NCI-H1417 treated with DMSO at 0.1 percent for 48 hours (cell line): ENCODE measurements at places on chromosomes 3 and 15.

DNA sequence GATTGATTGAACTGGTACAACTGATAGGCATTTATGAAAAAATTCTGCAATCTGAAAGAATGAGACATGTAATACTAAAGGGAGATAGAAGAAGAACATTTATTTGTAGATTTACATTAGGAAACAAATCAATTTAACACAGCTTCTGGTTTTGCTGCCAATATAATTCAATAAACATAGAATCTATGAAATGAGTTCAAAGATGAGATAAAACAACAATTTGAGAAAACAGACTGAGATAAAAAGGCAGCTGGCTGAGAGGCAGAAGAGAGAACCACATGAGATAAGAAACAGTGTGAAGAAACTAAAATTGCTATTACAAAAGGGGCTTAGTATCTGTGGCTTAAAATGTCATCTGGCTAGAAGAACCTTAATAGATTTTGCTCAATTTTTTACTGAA lies 176.6 kb downstream of the PYDC2 start:
- no peak for DNase-seq

DNA sequence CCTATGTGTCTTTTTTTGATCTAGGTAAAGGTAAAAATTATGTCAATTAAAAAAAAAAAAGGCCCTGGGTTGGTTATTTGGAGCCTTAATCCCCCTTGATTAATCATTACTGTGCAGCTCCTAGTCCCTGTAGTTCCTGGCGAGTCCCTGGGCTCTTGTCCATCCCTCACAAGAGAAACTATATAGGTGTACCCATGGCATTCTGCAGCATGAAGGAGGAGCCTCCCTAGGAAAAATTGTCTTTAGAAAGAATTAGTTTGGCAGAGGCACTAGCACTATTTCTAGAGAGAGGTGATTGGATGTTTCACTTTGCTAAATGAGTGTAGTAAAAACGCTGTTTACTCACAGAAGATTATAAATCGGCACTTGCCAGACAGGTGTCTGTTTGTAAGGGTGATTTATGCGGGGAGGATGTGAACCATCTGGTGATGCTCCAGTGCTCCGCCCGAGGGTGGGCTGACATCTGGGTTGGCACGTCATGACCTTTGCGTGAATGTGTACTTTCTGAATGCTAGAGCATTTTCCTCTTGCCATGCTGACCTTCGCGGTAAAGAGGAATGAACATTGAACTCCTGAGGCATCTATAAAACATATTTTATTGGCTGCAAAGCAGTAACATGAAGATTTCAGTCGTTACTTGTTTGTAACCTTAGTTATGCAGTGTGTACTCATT lies 12.6 kb downstream of the PLCL2 start:
- DNase-seq: peak; percentile 17

- no peak for DNase-seq
These were observed 20.2 kb upstream of the CDCP1 start for GRCh38 chr3:45166321-45166879.

DNA sequence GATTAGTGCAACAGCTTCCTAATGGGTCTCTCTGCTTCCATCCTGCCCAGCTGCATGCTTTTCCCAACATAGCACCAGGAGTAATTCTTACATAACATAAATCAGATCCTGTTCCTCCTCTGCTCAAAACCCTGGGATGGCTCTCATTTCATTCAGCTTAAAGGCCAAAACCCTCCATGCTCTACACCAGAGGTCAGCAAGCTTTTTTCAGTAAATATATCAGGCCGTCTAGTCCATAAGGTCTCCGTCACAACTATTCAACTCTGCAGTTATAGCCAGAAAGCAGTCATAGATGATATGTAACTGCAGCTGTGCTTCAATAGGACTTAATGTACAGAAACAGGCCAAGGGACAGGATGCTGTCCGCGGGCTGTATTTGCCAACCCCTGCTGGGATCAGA lies 202.8 kb upstream of the UBE2E2 start:
- no peak for DNase-seq

- DNase-seq: no peak
These were observed 403.3 kb upstream of the THBS1 start for GRCh38 chr15:39177561-39177960.

- no peak for DNase-seq
These were observed 26.4 kb downstream of the GNB5 start for GRCh38 chr15:52164631-52165265.

DNA sequence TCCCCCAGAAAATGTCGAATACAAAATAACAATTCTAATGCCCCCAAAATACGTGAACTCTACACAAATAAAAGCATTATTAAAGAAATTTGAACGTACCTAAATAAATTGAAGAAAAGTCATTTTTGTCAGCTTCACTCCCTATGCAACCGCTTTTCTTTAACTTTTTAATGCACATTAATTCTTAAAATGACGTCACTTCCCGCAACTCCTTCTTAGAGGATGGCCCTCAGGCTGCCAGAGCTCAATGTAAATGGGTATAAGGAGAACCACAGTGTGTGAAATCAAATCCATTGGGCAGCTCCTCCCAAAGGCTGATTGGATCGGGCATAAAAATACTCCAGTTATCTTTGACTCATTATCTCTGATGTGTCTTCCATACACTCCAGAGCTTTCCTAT lies 736.9 kb downstream of the GBE1 start:
- no peak for DNase-seq

DNA sequence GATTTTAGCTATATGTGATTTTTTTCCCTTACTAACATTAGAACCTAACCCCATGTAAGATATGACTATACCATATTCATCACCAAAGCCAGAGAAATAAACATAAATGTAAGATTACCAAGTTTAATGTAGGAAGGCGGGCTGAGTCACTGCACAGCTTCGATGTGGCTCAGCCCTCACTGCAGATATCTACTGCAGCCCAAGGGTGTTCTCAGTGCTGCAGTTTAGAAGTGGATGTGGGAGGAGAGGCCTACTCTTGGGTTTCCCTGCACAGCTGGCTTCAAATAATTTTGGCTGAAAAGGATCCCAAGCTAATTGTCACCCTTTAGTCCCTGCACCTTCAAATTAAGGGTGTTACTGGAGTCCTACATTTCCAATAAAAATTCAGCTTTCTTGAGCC lies 9.3 kb downstream of the ARPP19 start:
- no peak for DNase-seq

DNA sequence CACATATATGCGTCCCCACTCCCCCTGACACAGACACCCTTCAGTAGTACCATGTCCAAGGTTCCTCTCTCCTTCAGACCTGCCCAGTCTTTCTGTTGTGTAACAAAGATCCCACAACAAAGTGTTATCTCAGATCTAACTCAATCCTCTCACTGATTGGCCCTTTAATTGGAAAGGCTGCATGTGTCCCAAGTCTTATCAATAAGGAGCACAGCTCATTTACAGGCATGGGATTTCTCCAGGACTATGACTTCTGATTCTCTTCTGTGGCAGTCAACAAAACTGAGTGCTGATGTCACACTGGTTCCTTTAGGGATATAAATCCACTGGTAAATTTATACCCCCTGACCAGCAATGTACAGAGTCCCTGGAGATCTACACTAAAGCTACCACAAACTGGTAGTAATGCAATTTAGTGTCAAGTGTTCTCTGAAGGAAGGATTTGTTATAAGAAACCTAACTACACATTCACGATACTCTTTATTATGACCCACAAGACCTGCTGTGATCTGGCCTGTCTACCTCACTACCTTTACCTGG lies 28.1 kb downstream of the CLK3 start:
- DNase-seq: no peak

- DNase-seq: no peak
These were observed 798.7 kb upstream of the SEMA6D start for GRCh38 chr15:46918462-46919140.

- DNase-seq: no peak
These were observed 94.6 kb upstream of the HERC1 start for GRCh38 chr15:63928185-63928842.

- no peak for DNase-seq
These were observed 60.9 kb upstream of the DCBLD2 start for GRCh38 chr3:98962189-98962930.

- no peak for DNase-seq
These were observed 78.5 kb downstream of the OCA2 start for GRCh38 chr15:28020644-28021043.

DNA sequence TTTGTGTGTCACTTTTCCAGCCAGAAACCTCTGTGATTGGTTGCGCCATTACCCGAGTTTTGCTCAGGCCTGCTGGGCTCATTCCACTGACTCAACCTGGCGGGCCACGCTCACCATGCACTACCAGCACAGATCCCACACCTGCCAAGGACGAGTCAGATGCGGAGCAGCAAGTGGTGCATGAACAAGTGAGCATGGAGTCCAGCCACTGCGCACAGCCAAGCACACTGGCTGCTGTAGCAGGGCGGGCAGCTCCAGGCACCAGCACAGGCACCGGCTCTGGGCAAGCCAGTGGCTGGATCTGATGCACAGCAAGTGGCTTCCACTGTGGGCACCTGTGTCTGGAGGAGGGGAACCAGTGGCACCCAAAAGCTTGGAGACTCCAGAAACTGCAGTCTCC lies 110.4 kb downstream of the CBLB start:
- no peak for DNase-seq

- DNase-seq: peak; percentile 64
These were observed 53.9 kb downstream of the C3orf38 start for GRCh38 chr3:88203642-88204055.

- no peak for DNase-seq
These were observed 65.6 kb downstream of the SUMF1 start for GRCh38 chr3:4401441-4401840.
